ENCODE measurements at places on chromosomes 6 and 20.

DNA sequence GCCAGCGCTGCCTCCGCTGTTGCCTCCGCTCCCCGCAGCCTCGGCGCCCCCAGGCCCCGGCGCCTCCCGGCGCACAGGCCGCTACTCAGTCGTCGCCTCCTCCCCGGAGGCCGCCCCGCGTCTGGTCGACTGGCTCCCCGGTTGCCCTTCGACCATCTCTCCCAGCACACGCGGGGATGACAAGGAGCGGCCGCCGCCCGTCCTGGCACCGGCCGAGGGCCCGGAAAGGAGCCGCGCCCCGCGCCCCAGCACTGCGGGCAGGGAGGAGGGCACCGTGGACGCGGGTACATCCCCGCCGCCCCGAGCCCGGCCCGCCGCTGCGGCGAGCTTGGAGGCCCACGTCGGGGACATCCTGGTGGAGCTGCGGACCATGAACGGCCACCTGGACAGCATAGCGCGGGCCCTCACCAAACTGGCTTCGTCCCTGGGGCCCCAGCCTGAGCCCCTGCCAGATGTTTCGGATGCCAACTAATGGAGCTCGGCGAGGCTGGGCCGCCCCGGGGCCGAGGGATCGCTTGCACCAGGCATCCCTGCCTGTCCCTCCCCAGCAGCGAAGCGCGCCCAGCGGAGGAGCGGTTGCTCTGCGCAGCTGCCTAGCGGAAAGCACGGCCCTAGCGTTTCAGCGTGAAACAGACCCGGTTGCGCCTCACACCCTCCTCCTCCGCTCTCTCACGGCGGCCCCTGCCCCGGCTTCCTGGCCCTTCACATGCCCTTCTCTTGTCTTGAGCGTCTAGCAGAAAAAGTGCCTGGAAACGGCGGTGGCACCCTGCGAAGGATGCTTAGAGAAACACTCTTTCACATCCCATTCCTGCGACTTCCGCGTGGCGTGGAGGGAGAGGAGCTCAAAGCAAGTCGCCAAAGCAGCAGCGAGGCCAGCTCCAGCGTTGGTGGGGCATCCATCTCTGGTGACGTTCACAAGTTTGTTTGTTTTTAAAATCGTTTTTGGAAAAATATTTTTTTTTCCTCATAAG, 285.8 kb upstream of the SUPT3H start:
- no peak for DNase-seq

- no peak for DNase-seq
Measured at GRCh38 chr6:41739041-41739440, 3.6 kb upstream of the TFEB start.

DNA sequence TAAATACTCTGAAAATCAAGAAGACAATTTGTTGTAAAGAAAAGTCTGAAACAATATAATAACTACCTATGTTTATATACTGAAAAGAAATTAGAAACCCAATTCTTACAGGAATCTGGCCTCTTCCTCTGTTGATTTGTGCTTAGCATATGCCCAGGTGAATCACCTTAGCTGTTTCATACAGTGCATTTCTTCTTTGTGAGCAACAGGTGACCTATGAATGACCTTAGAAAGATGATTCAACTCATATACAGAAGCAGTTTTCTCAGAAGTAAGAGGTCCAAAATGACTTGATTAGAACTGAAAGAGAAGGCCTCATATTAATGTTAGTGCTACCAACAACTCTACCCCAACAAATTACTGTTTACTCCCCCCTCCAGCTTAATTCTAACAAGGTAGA, 419.5 kb upstream of the ID4 start:
- DNase-seq, result no peak

DNA sequence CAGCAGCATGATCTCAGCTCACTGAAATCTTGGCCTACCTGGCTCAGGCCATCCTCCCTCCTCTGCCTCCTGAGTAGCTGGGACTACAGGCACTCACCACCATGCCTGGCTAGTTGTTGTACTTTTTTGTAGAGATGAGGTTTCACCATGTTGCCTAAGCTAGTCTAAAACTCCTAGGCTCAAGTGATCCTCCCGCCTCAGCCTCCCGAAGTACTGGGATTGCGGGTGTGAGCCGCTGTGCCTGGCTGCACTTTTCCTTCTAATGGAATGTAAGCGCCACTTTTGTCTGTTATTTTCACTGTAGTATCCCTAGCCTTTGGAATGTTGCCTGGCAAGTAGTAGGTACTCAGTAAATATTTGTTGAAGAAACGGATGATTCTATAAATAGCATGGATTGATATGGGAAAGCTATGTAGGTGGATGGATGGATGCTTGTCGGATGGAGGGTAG, 10.4 kb upstream of the TRIB3 start:
- no peak for DNase-seq

DNA sequence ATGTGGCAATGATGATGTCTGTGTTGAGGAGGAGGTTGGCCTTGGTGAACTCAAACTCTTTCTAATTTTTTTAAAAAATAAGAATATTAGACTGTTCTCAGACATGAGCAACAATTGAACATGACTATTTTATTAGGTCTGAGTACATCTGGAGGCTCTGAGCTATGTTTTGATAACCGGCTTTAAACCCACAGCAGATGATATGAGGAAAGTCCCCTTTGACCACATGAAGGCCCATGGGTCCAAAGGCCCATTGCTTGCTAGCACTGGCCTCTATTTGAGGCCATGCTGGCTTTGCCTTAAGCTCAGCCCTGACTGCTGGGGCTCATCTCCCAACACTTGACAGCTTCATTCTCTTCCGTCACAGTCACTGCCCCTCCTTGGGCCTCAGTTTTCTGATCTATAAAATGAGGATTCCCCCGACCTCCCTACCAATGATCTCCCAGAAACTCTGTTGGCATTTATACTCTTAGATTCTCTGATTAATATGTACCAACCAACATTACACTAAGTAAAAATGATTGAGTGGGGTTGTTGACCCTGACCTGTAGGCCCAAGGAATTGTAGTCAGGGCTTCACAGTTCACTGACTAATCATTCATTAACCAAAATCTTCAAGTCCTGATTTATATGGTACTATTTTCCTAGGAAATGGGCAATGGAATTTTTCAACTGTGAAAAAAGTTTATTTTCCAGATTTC, 23.9 kb upstream of the TINAG start:
- no peak for DNase-seq

DNA sequence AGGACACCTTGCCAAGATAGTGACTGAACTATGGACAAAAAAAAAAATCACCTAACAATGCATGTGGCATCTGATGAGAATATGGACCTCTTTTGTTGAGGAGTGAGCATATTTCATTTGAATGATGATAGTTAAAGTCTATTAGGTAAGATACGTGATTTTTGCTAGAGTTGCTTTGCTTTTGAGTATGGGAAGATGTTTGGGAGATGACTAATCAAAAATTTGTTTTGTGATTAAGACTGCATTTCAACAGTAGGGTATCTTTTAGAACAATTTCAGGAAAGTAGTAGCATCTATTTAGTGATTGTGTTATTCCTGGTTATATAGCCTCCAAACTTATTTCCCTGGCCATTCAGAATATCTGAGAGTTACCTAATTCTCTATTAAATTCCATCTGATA, 878.6 kb upstream of the CITED2 start:
- DNase-seq, result no peak

DNA sequence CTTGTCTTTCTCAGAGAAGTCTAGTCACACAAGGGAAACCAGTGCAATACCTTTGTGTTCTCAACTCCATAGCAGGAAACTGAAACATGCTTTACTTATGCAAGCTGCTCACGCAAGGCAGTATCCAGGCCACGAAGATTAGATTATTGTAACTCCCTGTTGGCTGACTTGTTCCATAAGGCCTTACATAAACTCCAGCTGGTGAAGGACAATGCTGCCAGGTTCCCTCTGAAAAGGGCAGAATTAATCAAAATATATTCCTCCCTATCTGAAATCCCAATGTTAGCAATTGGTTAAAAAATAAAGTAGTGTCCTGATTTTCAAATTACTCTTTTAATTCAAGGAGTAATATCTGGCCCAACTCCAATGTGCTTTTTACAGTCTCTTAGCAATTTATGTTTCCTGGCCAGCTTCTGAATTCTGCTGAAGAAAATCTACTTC, 966.6 kb downstream of the HACE1 start:
- peak; percentile 74 for DNase-seq

DNA sequence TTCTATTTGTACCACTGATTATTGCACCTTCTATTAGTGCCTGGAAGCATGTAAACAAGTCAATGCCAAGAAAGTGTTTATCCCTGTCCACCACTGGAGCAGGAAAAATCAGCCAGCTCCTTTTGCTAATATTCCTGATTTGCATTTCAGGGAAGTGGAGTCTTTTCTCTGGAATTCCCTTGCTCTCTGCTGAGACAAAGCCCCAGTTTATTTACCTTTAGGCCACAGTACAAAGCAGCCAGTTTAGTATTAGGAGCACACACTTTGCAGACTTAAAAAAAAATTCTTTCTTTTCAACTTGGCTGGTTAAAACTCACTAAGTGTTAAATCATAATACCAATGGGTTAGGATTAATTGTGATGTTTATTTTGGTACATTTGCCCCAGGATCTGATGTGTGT, 631.1 kb downstream of the PKHD1 start:
- no peak for DNase-seq
